ENCODE measurements at places on chromosomes 16 and 17.

DNA sequence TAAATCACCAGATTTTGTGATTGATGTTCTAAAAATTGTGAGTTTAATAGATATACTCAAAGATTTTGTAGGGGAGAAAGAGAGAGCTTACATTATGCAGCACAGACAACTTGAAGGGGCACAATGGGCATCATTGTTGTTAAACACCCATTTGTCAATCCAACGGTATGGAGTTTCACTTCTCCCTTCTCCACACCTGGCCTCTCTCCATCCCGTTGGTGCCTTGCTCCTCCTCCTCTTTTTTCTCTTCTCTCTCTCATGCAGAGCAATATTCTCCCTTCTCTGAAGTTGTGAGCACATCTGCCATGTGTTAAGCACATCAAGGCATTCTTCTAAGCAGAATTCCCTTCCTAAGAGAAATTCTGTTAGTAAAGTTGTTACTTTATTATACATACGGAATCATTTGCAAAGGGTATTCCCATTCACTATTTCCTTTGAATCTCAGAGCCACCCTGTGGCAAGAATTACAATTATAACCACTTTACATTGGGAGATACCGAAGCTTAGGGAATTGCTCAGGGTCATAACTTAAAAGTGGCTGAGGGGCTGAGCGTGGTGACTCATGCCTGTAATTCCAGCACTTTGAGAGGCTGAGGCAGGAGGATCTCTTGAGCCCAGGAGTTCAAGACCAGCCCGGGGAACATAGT lies 40.5 kb upstream of the SKAP1 start:
- peak; percentile 68 for DNase-seq

- DNase-seq: peak; percentile 96
These were observed 8.9 kb downstream of the LDAF1 start for GRCh38 chr16:21167360-21167759.

- no peak for DNase-seq
These were observed 38.4 kb upstream of the IRF8 start for GRCh38 chr16:85860413-85861094.

GRCh38 chr16:4814542-4815173 lies 12.2 kb upstream of the ROGDI start:
- DNase-seq: no peak

GRCh38 chr17:65407017-65407416 lies 154.4 kb downstream of the AXIN2 start:
- no peak for DNase-seq

- no peak for DNase-seq
These were observed 197.1 kb downstream of the KCNJ2 start for GRCh38 chr17:70366386-70366785.

- no peak for DNase-seq
These were observed 4.2 kb upstream of the MRM1 start for GRCh38 chr17:36597226-36597625.

- DNase-seq: no peak
These were observed 148.9 kb downstream of the MRTFB start for GRCh38 chr16:14219983-14220382.

GRCh38 chr16:24255456-24256371 lies at the start of gene CACNG3:
Gene CACNG3 (plus strand): TSS chr16:24256335. CDS start chr16:24256755, 420 bp downstream.
- DNase-seq: peak; percentile 1

- no peak for DNase-seq
These were observed 4.4 kb downstream of the JUP start for GRCh38 chr17:41782142-41782541.

GRCh38 chr17:828761-829160 lies 46.6 kb downstream of the MRM3 start:
- no peak for DNase-seq

GRCh38 chr16:22370038-22370820 lies 4.2 kb downstream of the CDR2 start:
- no peak for DNase-seq

GRCh38 chr16:64174327-64174726 lies 947.5 kb downstream of the CDH11 start:
- DNase-seq: peak; percentile 12

GRCh38 chr17:75111777-75112335 lies 2.1 kb downstream of the ARMC7 start:
- DNase-seq: no peak

- DNase-seq: no peak
These were observed 53.2 kb downstream of the NQO1 start for GRCh38 chr16:69672998-69673713.

- no peak for DNase-seq
These were observed 858 bp upstream of the ASPSCR1 start for GRCh38 chr17:81976332-81977210.

DNA sequence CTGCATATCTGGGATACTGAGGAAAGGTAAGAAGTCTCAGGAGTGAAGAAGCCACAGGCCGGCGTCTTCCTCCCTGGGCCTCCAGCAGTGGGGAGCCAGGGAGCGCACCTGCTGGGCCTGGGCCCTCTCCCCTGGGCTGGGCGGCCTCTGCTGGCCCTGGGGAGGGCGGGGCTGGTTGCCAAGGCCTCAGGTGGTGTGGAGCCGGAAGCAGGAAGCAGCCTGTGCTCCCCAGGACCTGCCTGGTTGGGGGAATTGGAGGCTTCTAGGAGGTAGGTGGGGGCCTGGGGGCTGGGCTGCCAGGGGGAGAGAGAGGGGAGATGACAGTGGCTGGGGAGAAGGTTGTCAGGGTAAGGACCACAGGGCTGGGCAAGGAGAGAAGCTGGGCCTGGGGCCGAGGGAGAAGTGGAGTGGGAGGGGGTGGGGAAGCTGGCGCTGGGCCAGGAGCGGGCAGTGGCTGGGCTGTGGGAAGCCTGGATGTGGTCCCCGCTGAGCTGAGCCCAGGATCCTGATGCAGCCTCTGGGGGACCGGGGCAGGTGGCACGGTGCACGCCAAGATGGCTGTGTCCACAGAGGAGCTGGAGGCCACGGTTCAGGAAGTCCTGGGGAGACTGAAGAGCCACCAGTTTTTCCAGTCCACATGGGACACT lies at the start of gene SMIM22:
Gene SMIM22 (plus strand): TSS at position 189 of the 647 bp plus-strand sequence. CDS start 366 bp downstream, at position 555.
- DNase-seq: no peak

GRCh38 chr17:80545499-80545826 lies 825 bp downstream of the RPTOR start:
- no peak for DNase-seq

DNA sequence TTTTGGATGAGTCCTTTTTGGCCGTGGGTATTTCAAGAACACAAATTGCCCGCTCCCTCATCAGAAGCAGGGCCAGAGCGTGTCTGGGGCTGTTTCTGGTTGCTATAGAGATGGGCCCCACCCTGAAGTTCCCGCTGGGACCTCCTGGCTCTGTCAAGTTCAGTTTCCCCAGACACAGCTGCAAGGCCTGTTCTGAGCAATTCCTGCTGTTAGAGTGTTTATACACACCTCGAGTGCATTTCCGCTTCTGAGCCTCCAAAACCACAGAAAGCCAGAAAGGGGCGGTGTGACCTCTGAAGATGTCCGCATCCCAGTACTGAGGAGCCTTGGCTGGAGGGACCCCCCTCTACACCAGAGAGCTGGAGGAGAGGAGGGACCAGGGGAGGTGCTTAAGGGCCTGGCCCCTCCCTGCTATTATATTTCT lies 9.3 kb upstream of the WBP2 start:
- peak; percentile 91 for DNase-seq

DNA sequence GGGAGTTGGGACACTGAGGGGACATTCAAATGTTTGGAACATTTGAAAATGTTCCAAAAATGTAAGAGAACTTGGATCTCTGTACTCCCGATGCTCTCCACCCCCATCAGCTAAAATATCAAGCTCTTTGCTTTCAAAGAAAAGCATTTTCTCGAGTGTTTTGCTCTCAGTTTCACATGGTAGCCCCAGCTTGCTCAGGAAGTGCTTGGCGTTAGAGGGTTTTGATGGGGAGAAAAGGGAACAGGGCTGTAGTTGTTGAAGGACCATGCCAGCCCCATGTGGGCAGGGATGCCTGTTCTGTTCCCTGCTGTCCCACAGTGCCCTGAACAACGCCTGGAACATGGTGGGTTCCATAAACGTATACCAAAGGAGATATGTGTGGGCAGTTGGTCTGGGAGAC lies 37.0 kb downstream of the RAI1 start:
- no peak for DNase-seq

DNA sequence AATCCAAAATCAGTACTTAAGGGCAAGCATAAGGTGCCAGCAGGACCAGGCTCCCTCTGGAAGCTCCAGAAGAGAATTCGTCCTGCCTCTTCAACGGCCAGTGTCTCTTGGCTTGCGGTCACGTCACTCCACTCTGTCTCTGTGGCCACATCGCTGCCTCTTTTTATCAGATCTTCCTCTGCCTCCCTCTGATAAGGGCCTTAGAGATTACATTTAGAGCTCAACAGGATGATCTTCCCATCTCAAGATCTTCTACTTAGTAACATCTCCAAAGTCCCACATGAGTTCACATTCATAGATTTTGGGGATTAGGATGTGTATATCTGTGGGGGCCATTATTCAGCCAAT lies 16.9 kb downstream of the MPG start:
- no peak for DNase-seq

DNA sequence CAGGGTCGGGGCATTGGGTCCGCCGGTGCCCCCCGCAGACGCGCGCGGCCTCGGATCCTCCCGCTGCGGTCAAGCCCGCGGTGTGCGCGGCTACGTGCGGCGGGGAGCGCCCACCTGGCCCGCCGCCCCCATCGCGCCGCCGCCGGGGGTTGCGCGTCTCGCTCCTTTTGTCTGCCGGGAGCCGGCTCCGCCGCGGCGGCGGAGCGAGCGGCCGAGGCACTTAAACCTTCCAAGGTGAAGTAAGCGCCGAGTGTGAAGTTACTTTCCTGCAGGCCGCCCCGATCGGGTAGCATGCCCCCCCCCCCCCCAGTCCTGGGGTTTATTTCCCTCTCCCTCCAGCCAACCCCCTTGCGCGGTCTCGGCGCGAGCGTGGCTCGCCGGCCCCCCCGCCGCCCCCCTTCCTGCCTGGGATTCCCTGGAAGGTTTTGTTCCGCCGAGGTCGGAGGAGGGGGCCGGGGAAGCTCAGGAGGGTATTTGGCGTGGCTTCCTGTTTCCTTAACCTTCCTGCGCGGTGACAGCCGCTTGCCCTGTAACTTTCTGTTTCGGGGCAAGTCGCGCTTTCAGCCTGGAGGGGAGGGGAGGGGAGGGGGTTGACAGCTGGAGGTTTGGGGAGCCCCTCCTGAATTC lies 56.6 kb upstream of the GSE1 start:
- peak; percentile 24 for DNase-seq

- DNase-seq: no peak
These were observed 59.2 kb upstream of the MARCHF10 start for GRCh38 chr17:62867303-62867702.

GRCh38 chr17:55458978-55459377 lies 37.3 kb upstream of the MMD start:
- peak; percentile 80 for DNase-seq

DNA sequence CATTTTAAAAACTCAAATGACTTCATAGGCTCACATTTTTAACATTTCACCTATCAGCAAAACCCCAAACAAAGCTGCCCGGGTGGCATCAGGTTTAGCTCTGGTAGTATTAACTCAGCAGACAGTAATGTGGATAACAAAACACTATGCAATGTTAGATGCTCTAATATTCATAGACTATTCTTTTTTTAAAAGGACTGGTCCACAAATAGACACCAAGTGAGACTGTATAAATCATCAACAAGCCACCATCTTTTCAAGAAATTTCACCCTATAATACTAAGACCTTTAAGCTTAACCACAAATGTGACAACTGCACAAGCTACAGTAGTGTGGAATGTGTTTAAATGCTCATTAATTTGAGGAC lies 20.2 kb downstream of the SNN start:
- no peak for DNase-seq

GRCh38 chr17:59372138-59372751 lies 40.8 kb downstream of the YPEL2 start:
- peak; percentile 60 for DNase-seq

GRCh38 chr16:57504001-57504400 lies 17.7 kb upstream of the DOK4 start:
- DNase-seq: no peak

GRCh38 chr17:8420041-8420934 lies 15.4 kb upstream of the NDEL1 start:
- peak; percentile 65 for DNase-seq

- peak; percentile 28 for DNase-seq
These were observed 20.7 kb upstream of the PRM1 start for GRCh38 chr16:11301645-11302501.

GRCh38 chr17:68601565-68602288 lies 560 bp upstream of the FAM20A start:
- no peak for DNase-seq

DNA sequence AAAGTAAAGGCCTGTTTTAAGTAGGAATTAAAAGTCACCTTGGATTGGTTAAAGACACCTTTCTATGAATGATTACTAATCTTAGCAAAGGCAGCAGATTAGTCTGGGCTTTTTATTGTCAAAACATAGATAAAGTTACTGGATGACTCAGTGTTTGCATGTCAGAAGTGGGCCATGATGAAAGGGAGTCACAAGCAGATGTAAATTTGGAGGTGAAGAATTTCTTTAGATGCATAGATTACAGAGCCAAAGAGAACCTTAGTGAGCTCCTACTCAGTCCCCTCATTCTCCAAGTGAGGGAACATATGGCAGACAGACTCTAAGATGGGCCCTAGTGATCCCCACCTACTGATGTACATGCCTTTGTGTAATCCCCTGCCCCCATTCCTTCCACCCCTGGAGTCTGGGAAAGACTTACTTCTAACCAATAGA lies 124.5 kb downstream of the HS3ST3A1 start:
- peak; percentile 33 for DNase-seq

DNA sequence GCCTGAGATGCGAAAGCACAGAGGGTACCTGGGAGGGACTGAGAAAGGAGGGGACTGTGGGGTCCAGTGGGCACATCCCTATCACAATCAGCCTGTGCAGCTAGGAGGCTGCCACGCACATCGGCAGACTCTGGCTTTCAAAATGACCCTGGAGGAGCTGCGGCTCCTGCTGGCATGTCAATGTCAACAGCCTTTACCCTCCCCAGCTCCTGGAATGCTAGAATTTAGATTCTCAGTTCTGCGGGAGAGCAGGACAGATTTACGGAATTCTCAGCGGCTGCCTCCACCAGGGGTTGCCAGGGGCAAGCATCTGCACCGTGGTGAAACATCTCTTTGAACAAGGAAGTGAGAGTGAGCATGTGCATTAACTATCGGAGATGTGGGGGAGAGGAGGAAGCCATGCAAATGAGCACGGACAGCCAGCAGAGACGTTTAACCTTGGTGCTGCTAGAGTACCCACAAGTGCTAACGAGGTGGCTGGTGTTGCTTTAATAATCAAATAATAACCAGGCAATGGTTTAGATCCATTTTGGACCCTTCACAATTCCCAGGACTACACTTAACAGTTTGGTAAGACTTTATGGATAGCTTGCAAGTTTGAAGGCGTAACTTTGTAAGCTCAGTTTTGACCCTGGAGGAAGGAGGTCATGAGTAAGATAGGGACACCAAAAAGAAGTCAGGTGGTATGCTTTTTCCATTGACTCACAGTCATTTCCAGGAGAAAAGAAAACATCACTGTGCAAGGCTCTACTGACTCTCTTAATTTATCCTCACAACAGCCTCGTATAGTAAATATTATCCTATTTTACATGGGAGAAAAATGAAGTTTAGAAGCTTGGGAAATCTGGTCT lies 54.1 kb downstream of the XYLT1 start:
- DNase-seq: peak; percentile 48

GRCh38 chr17:38970128-38970527 lies 2.9 kb upstream of the FBXO47 start:
- DNase-seq: no peak

- peak; percentile 32 for DNase-seq
These were observed 8.2 kb downstream of the SYNGR2 start for GRCh38 chr17:78176548-78177025.

Measured in astrocyte of the spinal cord (primary cell).